ENCODE measurements at places on chromosomes 5 and 9. TPM values are rescaled to one million over a fixed set of nuclear protein-coding genes. Genes with fewer than 3 reads are reported as not detected.

GAS1 gene
- total RNA-seq = 0.13 TPM

TMEM252 gene
- total RNA-seq = not detected

RANBP6 gene
- 38.1 TPM for total RNA-seq

SLC44A1 gene
- 79.0 TPM for total RNA-seq

ABO gene
- total RNA-seq = not detected

GLRA1 gene
- not detected for total RNA-seq

TAF1L gene
- 0.04 TPM for total RNA-seq

ZER1 gene
- total RNA-seq = 14.1 TPM

IFNA14 gene
- total RNA-seq = not detected

GRCh38 chr5:154794525-154795234 is 39.5 kb downstream of the LARP1 start:
- peak; percentile 7 for DNase-seq

- no peak for DNase-seq
Observed at GRCh38 chr5:54671111-54671531, 153.6 kb downstream of the SNX18 start.

GRCh38 chr9:130209422-130209821 is 37.2 kb downstream of the NCS1 start:
- no peak for DNase-seq

GRCh38 chr5:56025151-56025885 is 30.6 kb upstream of the IL6ST start:
- DNase-seq = no peak

DNA sequence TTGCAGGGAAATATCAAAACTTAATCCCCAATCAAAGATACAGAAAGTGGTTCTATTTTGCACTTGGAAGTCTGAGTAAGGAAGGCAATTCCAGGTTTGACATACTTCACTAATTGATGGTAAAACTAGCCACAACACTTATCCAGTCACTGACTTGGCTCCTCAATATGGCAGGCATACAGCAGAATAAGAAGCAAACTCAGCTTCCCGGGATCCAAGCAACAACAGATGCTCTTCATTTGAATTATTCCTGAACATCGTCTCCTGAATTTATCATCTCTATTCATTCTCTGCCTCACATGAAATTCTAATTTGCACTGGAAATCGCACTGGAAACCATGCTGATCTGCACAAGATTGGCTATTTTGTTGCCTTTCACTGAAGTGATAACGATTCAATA is 629.6 kb downstream of the PRELID2 start:
- DNase-seq = no peak

GRCh38 chr5:142600092-142600491 is 85.8 kb downstream of the FGF1 start:
- DNase-seq = no peak

DNA sequence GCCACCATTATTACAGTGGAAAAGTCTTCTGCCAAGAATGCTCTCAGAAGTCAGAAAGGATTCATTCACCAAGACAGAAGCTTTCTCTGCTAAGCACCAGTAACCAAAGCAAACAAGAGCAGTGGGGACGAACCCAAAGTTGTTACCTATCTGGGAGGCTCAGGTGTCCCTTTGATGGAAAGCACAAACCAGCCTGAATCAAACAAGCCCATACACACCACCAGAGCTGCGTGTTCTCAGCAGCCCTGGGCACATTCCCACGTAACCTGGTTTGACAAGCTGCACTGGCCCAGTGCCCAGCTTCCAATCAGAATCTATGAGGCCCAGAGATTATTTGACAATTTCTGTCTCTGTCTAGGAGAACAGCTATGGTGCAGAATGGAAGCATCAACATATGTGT is 252.6 kb downstream of the ACTL7B start:
- DNase-seq = no peak

DNA sequence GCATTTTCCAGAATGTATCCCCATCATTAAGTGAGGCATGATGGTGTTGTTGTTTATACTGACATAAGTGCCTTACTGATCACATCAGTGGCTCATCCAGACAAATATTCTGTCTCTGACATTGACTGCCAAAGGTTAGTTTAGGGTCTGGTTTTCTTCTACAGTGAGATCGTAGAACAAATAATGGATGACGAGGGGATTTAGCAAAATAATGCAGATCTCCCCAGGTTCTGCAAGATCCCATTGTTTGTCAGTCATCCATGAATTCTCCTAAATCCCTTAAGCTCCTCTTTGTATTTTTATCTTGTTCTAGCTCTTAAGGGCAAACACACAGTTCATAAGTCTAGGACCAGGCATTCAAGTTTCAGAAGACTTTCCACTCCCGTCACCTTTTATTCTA is 93.1 kb upstream of the DHFR start:
- DNase-seq = no peak

GRCh38 chr9:38250279-38251035 is 142.0 kb upstream of the ALDH1B1 start:
- DNase-seq = no peak

DNA sequence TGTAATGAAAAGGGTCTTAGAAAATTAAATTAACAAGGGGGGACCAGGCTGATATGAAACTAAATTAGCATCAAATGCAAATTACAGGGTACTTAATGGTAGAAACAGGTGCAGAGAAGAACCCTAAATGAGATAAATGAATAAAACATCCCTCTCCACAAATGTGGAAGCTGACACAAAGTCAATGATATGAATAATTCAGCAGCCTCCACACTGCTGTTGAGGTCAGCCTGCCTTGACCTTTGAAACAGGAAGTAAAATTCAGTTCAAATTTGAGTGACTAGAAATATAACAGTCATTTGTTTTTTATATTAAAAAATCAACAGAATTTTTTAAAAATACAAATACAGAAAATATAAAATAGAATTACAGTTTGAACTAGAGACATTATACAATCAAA is 40.0 kb downstream of the EBF1 start:
- no peak for DNase-seq

GRCh38 chr5:32160228-32160627 is 13.9 kb downstream of the GOLPH3 start:
- DNase-seq = no peak

DNA sequence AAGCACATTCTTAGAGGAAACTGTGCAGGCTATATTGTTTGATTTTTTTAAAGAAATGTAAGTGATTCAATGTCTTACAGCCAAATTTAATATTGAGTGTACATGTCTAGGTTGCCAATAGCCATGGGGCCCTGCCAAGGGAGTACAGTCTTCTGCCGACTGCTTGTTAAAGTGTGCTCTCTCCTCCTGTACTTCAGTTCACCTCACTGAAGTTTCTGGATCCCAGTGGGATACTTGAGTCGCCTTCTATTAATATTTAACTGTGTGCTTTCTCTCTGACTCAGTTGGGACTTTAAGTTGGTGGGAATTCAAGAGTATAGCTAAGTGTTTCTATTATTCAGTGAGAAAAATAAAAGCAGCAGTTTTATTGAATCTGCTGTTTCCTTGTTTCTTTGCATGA is 44.5 kb upstream of the C5orf47 start:
- DNase-seq = no peak

GRCh38 chr5:91302958-91303357 is 80.2 kb downstream of the ARRDC3 start:
- DNase-seq = no peak

DNA sequence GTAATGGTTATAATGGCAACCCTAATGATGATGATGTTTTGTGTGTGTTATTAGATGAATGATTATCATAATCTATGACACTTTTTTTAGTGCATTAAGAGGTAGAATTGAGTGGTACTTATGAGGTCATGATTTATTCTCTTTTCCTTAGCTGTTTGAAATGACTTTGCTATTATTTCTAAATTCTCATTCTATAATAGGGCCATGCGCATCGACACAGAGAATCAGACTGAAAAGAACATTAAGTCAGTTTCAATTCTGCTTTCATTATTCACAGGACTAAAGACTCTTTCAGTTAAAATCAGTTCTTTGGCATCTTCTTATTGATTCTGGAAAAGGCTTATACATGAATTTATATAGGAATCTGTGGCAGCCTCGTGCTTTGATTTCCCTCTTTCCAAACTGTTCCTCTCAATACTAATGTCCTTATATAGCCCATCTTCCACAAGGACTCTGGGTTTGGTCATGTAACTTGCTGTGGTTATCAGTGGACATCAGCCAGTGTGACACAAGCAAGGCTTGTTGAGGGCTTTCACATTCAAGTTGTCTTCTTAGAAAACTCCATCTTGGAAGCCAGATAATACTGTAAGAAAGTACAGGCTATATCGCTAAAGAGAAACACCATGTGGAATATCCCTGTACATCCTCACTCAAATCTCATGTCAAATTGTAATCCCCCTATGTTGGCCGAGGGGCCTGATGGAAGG is 140.3 kb upstream of the CHD1 start:
- DNase-seq = no peak

DNA sequence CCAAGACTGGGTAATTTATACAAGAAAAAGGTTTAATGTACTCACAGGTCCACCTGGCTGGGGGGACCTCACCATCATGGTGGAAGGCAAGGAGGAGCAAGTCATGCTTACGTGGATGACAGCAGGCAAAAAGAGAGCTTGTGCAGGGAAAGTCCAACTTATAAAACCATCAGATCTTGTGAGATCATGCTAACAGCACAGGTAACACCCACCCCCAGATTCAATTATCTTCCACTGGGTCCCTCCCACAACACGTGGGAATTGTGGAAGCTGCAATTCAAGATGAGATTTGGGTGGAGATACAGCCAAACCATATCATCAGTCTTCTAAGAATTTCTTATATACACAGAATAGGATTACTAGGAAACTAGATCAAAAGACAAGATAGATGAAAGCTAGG is 555.6 kb downstream of the PRR16 start:
- DNase-seq = no peak

GRCh38 chr9:126671381-126671831 is 57.7 kb downstream of the LMX1B start:
- DNase-seq = no peak

DNA sequence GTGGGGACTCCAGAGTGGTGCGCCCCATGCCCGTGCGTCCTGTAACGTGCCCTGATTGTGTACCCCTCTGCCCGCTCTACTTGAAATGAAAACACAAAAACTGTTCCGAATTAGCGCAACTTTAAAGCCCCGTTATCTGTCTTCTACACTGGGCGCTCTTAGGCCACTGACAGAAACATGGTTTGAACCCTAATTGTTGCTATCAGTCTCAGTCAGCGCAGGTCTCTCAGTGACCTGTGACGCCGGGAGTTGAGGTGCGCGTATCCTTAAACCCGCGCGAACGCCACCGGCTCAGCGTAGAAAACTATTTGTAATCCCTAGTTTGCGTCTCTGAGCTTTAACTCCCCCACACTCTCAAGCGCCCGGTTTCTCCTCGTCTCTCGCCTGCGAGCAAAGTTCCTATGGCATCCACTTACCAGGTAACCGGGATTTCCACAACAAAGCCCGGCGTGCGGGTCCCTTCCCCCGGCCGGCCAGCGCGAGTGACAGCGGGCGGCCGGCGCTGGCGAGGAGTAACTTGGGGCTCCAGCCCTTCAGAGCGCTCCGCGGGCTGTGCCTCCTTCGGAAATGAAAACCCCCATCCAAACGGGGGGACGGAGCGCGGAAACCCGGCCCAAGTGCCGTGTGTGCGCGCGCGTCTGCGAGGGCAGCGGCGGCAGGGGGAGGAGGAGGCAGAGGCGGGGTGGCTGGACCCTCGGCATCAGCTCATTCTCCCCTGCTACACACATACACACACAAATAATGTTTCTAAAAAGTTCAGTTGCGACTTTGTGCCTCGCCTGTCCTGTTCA is 668 bp downstream of the GLIS3 start:
- no peak for DNase-seq

GRCh38 chr9:95496687-95497086 is 20.1 kb downstream of the PTCH1 start:
- DNase-seq = no peak

Data from pulmonary artery endothelial cell (primary cell).